Right ventricle myocardium superior (tissue), 1 donor: ENCODE measurements at places on chromosomes 2 and 18. TPM values are rescaled to one million over a fixed set of nuclear protein-coding genes. Genes with fewer than 3 reads are reported as not detected.

Gene KCNJ13
- total RNA-seq = not detected

Gene CYTIP
- total RNA-seq = 1.1 TPM

Gene SCLY
- total RNA-seq = 8.6 TPM

Gene RRM2
- total RNA-seq = 1.9 TPM

Gene HNMT
- total RNA-seq = 12.7 TPM

Gene INHBB
- 8.2 TPM for total RNA-seq

Gene AKAIN1
- not detected for total RNA-seq

Gene DYSF
- 45.8 TPM for total RNA-seq

Gene HSPE1
- total RNA-seq = 107 TPM

Gene GIGYF2
- total RNA-seq = 60.2 TPM

Gene EMILIN1
- total RNA-seq = 17.4 TPM

Gene PSMA8
- total RNA-seq = 0.48 TPM

Gene GPR39
- not detected for total RNA-seq

DNA sequence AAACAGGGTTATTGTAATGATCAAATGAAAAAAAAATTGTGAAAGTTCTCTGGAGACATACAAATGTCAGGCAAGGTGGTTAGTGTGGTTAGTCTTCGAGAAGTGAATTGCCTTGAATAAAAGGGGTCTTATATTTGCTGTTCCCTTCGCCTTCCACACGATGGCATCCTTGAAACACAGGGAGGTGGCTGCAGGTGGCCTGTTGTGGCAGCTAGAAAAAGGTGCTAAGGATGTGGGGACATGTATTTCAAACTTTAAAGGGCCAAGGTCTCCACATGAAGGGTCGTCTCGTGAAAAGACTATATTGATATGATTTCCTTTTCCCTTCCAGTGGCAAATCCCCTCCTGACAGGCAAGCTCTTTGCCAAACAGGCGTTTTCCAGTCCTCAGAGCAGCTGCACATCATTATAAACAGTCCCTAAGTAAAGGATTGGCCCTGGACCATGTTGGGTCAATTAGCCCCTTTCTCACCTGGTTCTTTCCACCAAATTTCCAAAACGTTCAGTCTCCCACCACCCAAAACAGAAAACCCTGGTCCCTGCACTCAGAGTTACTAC is 68.5 kb downstream of the COPS8 start:
- no peak for DNase-seq

DNA sequence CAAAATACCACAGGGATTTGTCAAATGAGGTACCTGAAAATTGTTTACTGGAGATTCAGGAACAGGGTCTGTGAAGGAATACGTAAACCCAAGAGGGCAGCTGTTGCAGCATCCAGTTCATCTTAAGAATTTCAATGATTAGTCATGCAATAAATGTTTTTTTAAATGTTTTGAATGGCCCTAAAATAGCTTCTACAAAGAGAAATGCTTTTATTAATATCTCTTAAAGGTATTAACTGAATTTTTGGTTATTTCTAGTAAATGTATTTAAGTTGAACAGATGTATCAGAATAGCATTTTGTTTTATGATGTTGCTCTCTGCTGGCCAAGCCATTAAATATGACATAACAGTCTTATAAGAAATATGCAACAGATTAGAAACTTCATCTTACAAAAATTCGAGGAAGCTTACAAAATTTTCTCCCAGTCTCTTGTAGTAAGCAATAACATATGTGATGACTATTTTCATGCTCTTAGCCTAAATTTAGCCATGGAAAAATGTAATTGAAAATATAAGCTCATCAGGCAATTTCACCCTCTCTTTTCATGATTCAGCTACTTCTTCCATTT is 863.9 kb downstream of the SUCLG1 start:
- DNase-seq = no peak

GRCh38 chr2:1659951-1660565 is 84.3 kb downstream of the PXDN start:
- DNase-seq = peak; percentile 17

DNA sequence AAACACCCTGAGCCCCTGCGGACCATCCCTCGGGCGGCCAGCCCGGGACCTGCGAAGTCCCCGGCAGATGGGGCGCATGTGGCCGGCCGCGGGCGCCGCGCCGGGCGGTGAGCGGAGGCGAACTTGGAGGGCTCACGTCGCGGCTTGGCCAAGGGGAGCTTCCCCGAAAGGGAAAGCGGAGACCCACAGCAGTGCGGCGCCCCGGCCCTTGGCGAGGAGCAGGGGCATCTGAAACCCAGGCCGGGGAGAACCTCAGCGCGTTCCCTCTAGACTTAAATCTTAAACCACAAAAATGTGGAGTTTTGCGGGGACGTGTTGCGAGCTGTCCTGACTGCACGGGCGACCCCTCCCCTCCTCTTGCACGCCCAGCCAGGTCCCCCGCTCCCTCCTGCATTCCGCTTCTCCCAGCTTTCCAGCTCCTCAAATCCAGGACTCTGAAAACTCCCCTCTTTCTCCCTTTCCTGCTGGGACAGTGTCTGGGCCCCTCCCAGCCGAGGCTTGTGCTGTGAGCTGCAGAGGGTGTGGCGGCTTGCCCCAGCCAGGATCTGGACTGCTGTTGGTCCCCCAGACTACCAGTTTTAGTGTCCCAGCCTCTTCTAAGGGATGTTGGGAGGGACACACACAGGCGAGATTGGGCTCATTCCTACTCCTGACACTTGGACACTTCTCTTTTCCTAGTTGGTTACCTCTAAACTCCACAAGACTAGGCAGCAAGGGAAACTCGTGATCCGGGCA is 1.3 kb downstream of the FMNL2 start:
- peak; percentile 82 for DNase-seq

DNA sequence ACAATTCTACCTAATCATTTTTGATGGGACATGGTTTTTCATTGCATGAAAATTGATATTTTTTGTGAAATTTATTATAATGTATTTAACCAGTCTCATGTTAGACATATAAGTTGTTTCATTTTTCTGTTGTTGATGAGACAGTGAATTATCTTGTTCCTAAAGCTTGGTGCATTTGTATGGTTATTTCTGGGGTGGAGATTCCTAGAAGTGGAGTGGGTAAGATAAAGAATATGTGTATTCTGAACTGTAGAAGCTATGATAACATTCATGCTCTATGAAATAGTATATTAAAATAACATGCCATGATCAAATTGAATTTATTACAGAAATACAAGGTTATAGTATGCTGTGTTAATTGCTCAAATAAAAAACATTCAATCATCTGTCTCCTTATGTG is 69.2 kb downstream of the BOLA3 start:
- no peak for DNase-seq

DNA sequence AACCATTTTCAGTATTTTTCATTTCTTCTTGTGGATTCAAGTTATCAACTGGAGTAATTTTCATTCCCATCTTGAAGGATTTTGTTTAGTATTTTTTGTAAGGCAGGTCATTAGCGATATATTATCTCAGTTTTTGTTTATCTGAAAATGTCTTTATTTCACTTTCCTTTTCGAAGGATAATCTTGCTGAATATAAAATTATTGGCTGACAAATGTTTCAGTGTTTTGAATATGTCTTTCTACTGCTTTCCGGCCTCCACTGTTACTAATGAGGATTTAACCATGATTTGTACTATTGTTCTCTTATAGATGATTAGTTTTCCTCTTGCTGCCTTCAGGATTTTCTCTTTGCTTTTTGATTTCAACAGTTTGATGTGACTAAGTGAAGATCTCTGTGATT is 58.3 kb upstream of the ZNF396 start:
- no peak for DNase-seq

GRCh38 chr2:189013031-189013430 is 38.9 kb downstream of the COL3A1 start:
- no peak for DNase-seq

- no peak for DNase-seq
Observed at GRCh38 chr2:154161286-154161685, 289.6 kb downstream of the GALNT13 start.

GRCh38 chr2:43762286-43762685 is 11.6 kb upstream of the DYNC2LI1 start:
- DNase-seq = no peak

GRCh38 chr2:132949108-132949507 is 279.1 kb upstream of the LYPD1 start:
- DNase-seq = no peak

DNA sequence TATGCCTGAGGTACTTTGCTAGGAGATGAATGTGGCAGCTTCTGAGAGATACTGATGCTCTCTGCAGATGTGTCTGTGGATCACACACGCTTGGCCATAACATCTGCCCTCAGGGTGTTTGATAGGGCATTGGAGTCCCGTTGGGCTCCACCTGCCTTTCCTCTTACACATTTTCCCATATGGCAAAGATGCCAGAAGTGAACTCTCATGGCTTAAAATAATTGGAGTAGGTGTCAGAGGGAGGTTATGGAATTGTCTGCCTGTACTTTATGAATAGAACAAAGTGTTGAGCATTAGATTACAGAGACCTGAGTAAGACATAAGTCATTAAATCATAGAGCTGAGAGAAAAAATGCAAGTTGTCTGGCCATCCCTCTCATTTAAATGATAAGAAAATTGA is 75.3 kb upstream of the PNPT1 start:
- no peak for DNase-seq

DNA sequence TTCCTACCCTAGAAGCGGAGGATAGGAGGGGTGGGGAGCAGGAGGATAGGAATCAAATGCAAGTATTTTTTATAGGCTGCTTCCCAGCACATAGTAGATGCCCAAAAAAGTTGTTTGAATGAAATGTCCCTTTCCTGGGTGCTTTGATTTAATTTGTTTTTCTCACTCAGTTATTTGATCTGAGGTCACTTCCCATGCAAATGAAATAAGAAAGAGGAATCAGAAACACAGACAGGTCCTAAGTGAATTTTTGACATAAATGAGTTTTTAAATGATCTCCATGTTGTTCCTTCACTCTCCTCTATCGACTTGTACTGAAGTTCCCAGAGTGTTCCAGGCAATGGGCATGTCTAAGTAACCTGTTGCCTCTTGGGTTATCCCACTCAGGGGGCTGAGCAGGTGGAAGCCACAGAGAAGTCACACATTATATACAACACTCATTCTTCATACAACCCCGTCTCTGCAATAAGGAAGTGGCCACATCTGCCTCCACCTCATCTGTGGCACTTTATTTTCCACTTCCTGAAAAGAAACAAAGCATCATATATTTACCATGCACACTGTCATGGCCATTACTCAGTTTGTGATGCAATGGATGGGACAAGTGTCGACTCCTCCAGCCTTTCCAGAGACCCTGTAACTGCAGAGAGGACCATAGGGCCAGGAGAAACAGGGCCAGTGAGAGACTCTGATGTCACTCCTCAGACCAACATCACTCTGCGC is 81.9 kb upstream of the ZNF397 start:
- no peak for DNase-seq

GRCh38 chr2:139045524-139045923 is 265.3 kb upstream of the NXPH2 start:
- DNase-seq = no peak

- no peak for DNase-seq
Observed at GRCh38 chr2:128644156-128644555, 325.5 kb upstream of the HS6ST1 start.

DNA sequence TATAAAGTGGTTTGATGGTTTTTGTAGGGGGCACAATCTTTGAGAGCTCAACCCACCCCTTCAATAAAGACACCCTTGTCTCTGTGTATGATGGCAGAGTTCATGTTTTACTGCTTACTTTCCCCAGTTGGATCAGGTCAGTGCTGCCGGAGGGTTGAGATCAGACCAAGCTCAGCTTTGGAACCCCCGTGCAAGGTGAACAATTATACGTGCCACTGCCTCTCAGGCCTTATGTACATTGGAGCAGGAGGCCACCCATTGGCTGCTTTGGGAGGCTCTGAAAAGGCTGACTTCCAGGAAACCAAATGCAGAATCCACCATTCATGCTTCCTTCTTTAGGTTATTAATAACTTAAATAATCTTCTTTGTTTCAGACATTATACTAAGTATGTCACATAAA is 103.4 kb upstream of the EPAS1 start:
- DNase-seq = no peak

DNA sequence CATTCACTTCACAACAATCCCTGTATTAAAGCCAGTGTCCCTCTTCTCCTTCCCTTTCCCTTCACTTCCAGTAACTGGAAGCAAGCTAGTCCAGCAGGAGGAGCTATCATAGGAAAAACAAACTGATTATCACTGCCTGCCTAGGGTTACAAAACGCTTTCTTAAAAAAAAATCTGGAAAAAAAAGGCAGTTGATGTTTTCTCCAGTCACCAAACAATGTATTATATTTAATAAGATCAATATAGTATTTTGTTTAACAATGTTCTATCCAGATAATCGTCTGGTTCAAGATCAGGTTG is 78.8 kb upstream of the ITGB6 start:
- no peak for DNase-seq

GRCh38 chr2:237643066-237643465 is 15.7 kb downstream of the LRRFIP1 start:
- no peak for DNase-seq

DNA sequence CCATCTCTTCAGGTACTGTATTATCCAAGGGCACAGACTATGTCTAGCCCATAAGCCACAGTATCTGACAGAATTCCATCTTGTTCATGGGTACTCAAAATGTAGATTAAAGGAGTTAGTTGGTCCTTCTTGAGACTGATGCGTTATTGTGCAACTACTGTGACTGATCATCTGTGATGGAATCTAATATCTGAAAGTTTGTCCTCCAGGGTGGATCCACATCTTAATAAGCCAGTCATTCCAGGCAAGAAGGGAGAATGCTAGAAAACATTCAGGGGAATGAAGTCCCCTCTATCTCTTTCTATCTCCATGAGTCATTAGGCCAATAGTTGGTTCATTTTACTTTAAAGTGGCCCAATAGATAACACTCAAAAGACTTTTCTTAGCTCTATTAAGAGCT is 252.6 kb downstream of the EXOC6B start:
- no peak for DNase-seq

DNA sequence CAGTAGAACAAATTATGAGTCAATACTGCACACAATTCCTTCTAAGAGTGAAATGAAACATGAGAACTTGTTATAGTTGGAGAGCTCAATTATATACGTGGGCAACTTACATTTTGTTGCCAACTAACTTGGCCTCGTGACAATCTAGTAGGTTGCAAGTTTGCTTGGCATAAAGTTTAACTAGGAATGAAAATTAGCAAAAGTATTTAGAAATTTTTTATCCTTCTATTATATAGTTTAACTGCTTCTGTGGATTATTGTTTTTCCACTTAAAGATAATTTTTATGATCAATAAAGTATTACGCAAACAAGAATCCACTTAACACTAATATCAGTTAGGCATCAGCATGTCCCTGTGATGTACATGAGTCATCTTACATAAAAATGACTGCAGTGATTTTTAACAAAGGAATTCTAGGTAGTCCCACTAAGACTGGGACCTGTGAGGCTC is 41.1 kb downstream of the FAM124B start:
- no peak for DNase-seq

- DNase-seq = no peak
Observed at GRCh38 chr18:12820506-12820905, 63.5 kb downstream of the PTPN2 start.
